Endodermal cell (in vitro differentiated cells): ENCODE measurements at places on chromosomes 3 and 15. TPM values are rescaled to one million over a fixed set of nuclear protein-coding genes. Genes with fewer than 3 reads are reported as not detected.

The LINS1 gene
- total RNA-seq: 8.0 and 8.6 TPM in 2 replicates

The NR2F2 gene
- 0.73 and 0.99 TPM in 2 replicates for total RNA-seq

The TLR9 gene
- total RNA-seq: 0.11 TPM in 1 of 2 replicates, not detected in the other

The NANOGP8 gene
- 47.2 and 56.8 TPM in 2 replicates for total RNA-seq

The ARIH2 gene
- total RNA-seq: 86.6 and 93.2 TPM in 2 replicates

The CEMIP gene
- not detected in 3 replicates for total RNA-seq

The TMCO5A gene
- total RNA-seq: not detected in 2 replicates

The P2RY13 gene
- total RNA-seq: not detected in 2 replicates

The TEX55 gene
- total RNA-seq: not detected in 2 replicates

The SLC38A3 gene
- 1.4 and 1.9 TPM in 2 replicates for total RNA-seq

The GPR160 gene
- 6.9 to 33.3 TPM (median 7.2 TPM) in 3 replicates for total RNA-seq

The ZNF592 gene
- 33.3 and 33.4 TPM in 2 replicates for total RNA-seq

The ARHGEF3 gene
- 11.0 to 12.7 TPM (median 12.2 TPM) in 3 replicates for total RNA-seq

The RPL32 gene
- 1,362 to 1,550 TPM (median 1,523 TPM) in 3 replicates for total RNA-seq

The ADCY5 gene
- 3.9 and 5.0 TPM in 2 replicates for total RNA-seq

The CSTA gene
- not detected in 2 replicates for total RNA-seq

The OR5K2 gene
- not detected in 3 replicates for total RNA-seq

The TMIE gene
- 0.81 and 1.0 TPM in 2 replicates for total RNA-seq

The CCNL1 gene
- total RNA-seq: 105 and 128 TPM in 2 replicates

The BLOC1S6 gene
- total RNA-seq: 45.2 and 46.8 TPM in 2 replicates

The TMC3 gene
- not detected in 2 replicates for total RNA-seq

The TGM5 gene
- not detected in 3 replicates for total RNA-seq

The PODXL2 gene
- 11.8 and 12.5 TPM in 2 replicates for total RNA-seq

The ACSBG1 gene
- total RNA-seq: 0.27 to 0.86 TPM in 2 of 3 replicates, not detected in the other

The RLBP1 gene
- total RNA-seq: not detected in 2 replicates

The HYAL1 gene
- total RNA-seq: 1.2 to 2.1 TPM (median 1.8 TPM) in 3 replicates

The ERC2 gene
- total RNA-seq: 11.2 to 22.6 TPM (median 16.1 TPM) in 3 replicates

The NLGN1 gene
- 14.3 and 15.5 TPM in 2 replicates for total RNA-seq

The LEKR1 gene
- 0.70 to 1.2 TPM (median 0.86 TPM) in 3 replicates for total RNA-seq

The C3orf70 gene
- total RNA-seq: 0.79 and 0.88 TPM in 2 replicates

The CHRNA5 gene
- total RNA-seq: 14.0 and 16.4 TPM in 2 replicates

The C3orf85 gene
- not detected in 2 replicates for total RNA-seq

The LTF gene
- total RNA-seq: 0.23 to 0.24 TPM in 2 of 3 replicates, not detected in the other

The ADAMTSL3 gene
- total RNA-seq: 1.7 to 3.7 TPM (median 3.4 TPM) in 3 replicates

The PEAK1 gene
- total RNA-seq: 22.6 and 25.4 TPM in 2 replicates

The TNK2 gene
- 77.5 and 85.7 TPM in 2 replicates for total RNA-seq

The NRG4 gene
- total RNA-seq: 0.95 and 1.3 TPM in 2 replicates

The LRRC3B gene
- 0.31 TPM in 1 of 3 replicates, not detected in the others for total RNA-seq

The CPNE9 gene
- total RNA-seq: 0.15 to 0.23 TPM (median 0.23 TPM) in 3 replicates

The AKAP13 gene
- 113 to 152 TPM (median 115 TPM) in 3 replicates for total RNA-seq

The ITPKA gene
- total RNA-seq: 0.56 and 0.75 TPM in 2 replicates

The STXBP5L gene
- total RNA-seq: 0.97 and 1.6 TPM in 2 replicates

The ISL2 gene
- total RNA-seq: 0.27 and 0.51 TPM in 2 replicates

The GABRA5 gene
- total RNA-seq: 4.4 and 5.4 TPM in 2 replicates

The SPESP1 gene
- not detected in 2 replicates for total RNA-seq

The SERPINI2 gene
- 0.45 TPM in 1 of 2 replicates, not detected in the other for total RNA-seq

The GPR156 gene
- 1.1 and 1.4 TPM in 2 replicates for total RNA-seq

The FETUB gene
- total RNA-seq: not detected in 2 replicates

The ENTPD3 gene
- total RNA-seq: 0.27 and 0.37 TPM in 2 replicates

The CKMT1A gene
- total RNA-seq: 4.4 and 6.6 TPM in 2 replicates

The GABRR3 gene
- total RNA-seq: not detected in 2 replicates

The CYP1A1 gene
- total RNA-seq: not detected in 2 replicates

The DZIP1L gene
- 27.1 to 32.0 TPM (median 27.9 TPM) in 3 replicates for total RNA-seq
